ENCODE measurements at places on chromosomes 6 and 20.
A peak's percentile ranks its signal among the peaks of the same experiment; 100 is the strongest.

- DNase-seq = no peak
These were observed 4.1 kb upstream of the GPR63 start for GRCh38 chr6:96841345-96841744.

GRCh38 chr6:42692137-42692911, 30.1 kb downstream of the PRPH2 start:
- no peak for DNase-seq

GRCh38 chr6:108760126-108761050, 87.8 kb upstream of the ARMC2 start:
- DNase-seq = no peak

DNA sequence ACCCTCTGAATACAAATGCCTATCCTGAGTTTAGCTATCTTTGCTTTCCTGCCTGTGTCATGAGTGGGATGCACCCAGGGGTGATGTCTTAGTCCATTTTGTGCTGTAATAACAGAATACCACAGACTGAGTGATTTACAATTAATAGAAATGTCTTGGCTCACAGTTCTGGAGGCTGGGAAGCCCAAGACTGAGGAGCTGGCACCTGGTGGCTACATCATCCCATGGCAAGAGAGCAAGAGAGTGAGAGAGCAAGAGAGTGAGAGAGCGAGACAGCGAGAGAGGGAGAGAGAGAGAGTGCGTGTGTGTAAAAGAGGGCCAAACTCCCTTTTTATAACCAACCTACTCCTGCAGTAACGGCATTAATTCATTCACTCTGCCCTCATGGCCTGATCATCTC, 76.8 kb downstream of the PRDM1 start:
- DNase-seq = no peak

DNA sequence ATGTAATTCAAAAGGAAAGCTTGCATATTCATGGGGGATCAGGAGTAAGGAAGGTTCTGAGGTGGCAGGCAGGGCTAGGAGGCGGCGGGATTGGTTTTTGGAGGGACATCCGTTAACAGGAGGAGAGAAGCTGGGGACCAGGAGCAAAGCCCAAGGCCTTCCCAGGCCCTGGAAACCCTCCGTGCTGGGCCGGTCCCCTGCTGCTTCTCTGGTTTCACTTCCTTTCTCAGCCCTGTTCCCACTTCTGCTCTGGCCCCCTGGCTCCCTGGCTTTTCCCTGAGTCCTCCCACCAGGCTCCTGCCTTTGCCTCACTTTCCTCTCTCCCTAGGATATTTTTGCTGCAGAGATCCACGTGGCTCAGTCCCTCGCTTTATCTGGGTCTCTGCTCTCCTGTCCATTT, 26.4 kb upstream of the SALL4 start:
- DNase-seq = peak; percentile 33

DNA sequence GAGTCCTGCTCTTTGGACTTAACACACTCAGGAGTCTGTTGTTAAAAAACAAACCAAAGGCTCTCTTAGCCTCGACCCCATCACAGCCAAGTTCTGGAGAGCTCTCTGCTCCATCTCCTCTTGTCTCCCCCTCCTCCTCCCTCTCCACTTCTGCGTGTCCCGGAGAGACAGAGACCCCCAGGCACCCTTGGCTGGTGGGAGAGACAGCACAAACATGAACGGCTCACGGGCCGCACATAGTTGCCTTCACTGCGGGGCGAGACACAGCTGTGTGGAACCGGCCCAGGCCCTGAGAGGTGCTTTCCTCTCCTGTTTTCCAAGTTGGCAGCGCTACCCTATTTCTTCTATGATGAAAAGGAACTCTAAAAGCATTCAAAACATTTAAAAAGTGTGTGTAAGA, 23.3 kb upstream of the MYT1 start:
- peak; percentile 6 for DNase-seq
